Fibroblast of lung (primary cell): ENCODE measurements at places on chromosomes 2 and 18.

DNA sequence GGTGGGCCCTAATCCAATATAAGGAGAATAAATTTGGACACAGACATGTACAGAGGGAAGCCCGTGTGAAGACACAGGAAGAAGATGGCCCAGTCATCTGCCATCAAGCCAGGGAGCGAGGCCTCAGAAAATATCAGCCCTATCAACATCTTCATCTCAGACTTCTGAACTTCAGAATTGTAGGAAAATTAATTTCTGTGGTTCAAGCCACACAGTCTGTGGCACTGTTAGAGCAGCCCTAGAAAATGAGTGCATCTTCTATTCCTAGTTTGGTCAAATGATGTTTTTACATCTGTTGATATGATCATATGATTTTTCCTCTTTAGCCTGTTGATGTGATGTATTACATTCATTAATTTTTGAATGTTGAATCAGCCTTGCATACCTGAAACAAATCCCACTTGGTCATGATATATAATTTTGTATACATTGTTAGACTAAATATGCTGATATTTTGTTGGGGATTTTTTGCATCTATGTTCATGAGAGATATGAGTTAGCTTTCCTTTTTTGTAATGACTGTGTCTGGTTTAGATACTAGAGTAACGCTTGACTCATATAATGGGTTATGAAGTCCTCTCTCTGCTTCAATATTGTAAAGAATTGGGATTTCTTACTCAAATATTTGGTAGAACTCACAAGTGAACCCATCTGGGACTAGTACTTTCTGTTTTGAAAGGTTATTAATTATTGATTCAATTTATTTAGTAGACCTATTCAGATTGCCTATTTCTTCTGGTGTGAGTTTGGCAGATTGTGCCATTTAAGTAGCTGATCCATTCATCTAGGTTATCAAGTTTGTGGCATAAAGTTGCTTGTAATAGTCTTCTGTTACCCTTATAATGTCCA lies 451.4 kb downstream of the EIPR1 start:
- H3K4me3 ChIP-seq = no peak overlapping the region
- no peak for DNase-seq
- H3K27me3 ChIP-seq = no peaks in the 10 kb centered on the region
- no peaks in the 10 kb centered on the region for H3K4me1 ChIP-seq

GRCh38 chr18:79960921-79961526 lies 3.4 kb upstream of the HSBP1L1 start:
- H3K4me3 ChIP-seq = no peak overlapping the region
- no peak for DNase-seq
- no peaks in the 10 kb centered on the region for H3K36me3 ChIP-seq
- peaks cover 7% of the 10 kb centered on the region for H3K4me1 ChIP-seq

GRCh38 chr2:73034661-73035375 lies 36.7 kb downstream of the SFXN5 start:
- H3K4me1 ChIP-seq = no peaks in the 10 kb centered on the region
- no peaks in the 10 kb centered on the region for H3K36me3 ChIP-seq
- H3K27ac ChIP-seq = no peak overlapping the region

DNA sequence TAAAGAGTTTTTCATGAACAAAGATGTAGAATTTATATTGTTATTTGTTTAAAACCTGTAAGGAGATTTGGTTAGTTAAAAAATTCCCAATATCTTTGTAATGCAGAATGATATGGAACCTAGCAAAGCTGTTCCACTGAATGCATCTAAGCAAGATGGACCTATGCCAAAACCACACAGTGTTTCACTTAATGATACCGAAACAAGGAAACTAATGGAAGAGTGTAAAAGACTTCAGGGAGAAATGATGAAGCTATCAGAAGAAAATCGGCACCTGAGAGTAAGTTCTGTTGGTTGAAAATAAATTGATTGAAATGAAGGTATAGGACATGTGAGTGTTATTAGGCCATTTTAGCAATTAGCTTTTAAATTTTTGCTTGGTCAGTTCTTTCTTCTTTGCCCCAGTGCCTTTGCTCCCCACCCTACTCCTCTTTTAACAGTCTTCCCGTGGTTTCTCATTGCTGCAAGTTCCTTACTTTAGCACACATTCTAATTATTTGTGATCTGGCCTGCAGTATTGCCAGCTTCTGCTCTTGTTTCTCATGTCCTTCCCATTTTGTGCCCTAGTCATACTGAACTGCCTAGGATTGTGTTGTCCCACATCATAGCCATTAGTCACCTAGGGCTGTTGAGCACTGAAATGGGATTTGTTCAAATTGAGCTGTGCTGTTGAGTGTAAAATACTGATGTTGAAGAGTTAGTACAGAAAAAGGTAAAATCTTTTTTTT lies 36.6 kb downstream of the VAPA start:
- H3K27me3 ChIP-seq = no peaks in the 10 kb centered on the region
- peaks cover 7% of the 10 kb centered on the region for H3K36me3 ChIP-seq
- peak; percentile 79 for DNase-seq
- no peaks in the 10 kb centered on the region for H3K4me1 ChIP-seq
- H3K4me3 ChIP-seq = no peak overlapping the region

DNA sequence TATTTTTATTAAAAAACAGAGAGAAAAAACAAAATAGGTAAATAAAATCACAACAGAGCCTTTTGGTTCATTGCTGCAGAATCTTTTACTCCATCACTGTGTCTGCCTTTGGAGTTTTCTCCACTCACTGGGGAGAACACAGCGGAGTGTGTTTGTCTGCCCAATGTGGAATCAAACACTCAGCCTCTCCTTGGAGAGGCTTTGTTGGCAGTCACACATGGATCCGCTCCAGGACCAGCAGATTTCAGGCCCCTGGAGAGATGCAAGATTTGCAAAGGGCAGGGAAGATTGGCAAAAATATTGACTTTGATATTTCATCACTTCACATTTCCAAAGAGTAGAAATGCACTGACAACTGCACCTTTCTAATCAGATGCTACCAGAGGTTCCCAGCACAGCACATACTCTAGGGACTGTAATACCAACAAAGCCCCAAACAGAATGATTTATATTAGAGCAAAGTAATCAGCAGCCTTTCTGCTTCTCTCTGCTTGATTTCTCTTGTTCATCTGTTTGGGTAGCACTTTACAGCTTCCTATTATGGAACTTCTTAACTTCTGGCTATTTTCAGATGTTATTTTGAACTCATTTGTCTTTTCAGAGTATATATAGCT lies 1898.8 kb upstream of the PIK3C3 start:
- no peak for DNase-seq
- no peak overlapping the region for H3K4me3 ChIP-seq
- no peaks in the 10 kb centered on the region for H3K4me1 ChIP-seq

GRCh38 chr2:215660687-215661086 lies 224.8 kb upstream of the FN1 start:
- peak overlapping the region; percentile 63 for H3K27ac ChIP-seq
- no peak overlapping the region for H3K4me3 ChIP-seq
- H3K36me3 ChIP-seq = no peaks in the 10 kb centered on the region
- H3K4me1 ChIP-seq = peaks cover 16% of the 10 kb centered on the region
- H3K27me3 ChIP-seq = no peaks in the 10 kb centered on the region

DNA sequence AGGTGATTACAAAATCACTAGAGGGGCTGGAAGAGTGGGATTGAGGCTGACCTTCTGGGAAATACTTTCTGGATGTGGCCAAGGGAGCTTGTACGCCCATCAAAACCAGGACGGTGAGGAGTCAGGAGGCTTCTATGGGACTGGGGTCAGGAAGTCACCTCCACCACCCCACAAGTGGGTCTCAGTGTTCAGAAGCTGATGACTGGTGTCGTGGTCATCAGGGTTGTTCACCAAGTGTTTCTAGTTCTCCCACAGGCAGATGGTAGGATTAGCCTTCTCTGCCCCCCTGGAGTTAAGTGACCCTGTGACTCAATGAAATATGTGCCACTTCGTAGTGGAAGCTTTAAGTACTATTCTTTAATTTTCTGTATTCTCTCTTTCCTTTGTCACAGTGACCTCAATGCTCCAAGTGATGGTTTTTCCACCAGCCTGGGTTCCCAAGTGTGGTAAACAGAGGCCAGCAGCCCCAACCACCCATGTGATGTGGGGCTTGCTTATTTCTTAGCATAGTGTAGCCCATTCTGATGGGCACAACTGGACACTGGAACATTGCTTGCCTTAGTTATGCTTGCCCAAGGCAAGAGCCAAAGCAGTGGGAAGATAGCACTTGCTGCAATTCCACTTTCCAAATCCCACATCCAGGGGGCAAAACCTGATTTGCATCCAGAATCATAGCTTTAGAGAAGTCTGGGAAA lies 258.8 kb downstream of the CYP26B1 start:
- peaks cover 4% of the 10 kb centered on the region for H3K4me1 ChIP-seq
- DNase-seq = no peak
- peaks cover 2% of the 10 kb centered on the region for H3K27me3 ChIP-seq
- no peaks in the 10 kb centered on the region for H3K36me3 ChIP-seq
- no peak overlapping the region for H3K27ac ChIP-seq
- H3K4me3 ChIP-seq = no peak overlapping the region

DNA sequence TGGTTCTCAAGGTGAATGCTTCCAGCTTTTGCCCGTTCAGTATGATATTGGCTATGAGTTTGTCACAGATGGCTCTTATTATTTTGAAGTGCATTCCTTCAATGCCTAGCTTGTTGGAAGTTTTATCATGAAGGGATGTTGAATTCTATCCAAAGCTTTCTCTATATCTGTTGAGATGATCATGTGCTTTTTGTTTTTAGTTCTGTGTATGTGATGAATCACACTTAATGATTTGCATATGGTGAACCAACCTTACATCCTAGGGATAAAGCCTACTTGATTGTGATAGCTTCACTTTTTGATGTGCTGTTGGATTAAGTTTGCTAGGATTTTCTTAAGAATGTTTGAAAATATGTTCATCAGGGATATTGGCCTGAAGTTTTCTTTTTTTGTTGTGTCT lies 112.1 kb downstream of the MBD2 start:
- no peaks in the 10 kb centered on the region for H3K27me3 ChIP-seq
- no peak overlapping the region for H3K27ac ChIP-seq
- H3K4me3 ChIP-seq = no peak overlapping the region

DNA sequence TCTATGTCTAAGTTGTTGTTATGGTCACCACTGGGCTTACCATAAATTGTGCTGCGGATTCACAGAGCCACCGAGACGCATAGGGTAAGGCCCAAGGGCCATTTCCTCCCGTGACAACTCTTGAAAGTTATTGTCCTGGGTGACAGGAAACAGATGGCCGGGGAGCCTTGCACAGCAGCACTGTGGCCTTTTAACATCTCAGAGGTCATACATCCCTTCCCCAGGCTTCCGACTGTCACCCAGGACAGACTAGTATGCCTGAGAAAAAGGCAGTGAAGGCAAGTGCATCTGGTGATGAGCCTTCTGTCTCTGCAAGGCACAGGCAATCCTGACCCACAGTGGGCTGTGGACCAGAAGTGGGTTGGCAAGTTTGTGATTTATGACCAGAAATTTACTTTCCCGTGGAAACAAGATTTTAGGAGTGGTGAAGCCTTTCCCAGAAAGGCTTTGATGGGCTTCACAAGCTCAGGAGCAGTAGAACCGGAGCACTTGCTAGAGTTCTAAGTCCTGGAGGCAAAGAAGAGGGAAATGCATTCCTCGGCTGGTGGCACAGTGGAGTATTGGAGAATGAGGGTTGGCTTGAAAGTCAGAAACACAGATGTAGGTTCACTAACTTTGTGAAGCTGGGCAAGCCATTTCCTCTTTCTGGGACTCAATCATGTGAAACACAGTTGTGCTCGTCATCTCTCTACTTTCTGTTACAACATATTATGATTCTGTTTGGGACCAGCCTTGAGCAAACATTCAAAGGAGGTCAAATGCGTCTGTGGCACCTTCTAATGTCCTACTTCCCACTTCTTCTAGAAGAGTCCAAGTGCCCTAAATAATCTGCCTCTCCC lies 2.0 kb upstream of the CAPN14 start:
- DNase-seq = no peak
- no peak overlapping the region for H3K4me3 ChIP-seq
- no peaks in the 10 kb centered on the region for H3K4me1 ChIP-seq
- no peaks in the 10 kb centered on the region for H3K36me3 ChIP-seq
- H3K27ac ChIP-seq = no peak overlapping the region

- H3K4me1 ChIP-seq = no peaks in the 10 kb centered on the region
- no peaks in the 10 kb centered on the region for H3K36me3 ChIP-seq
- no peaks in the 10 kb centered on the region for H3K27me3 ChIP-seq
These were observed 1967.5 kb downstream of the SUCLG1 start for GRCh38 chr2:82491591-82491990.

DNA sequence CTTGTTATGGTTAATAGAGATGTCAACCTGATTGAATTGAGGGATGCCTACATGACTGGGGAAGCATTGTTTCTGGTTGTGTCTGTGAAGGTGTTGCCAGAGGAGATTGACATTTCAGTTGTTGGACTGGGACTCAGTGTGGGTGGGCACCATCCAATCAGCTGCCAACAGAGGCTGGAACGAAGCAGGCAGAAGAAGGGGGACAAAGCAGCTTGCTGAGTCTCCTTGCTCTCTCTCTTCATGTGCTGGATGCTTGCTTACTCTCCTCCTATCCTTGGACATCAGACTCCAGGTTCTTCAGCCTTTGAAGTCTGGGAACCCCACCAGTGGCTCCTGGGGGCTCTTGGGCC lies 22.2 kb upstream of the SMAD4 start:
- DNase-seq = no peak
- H3K27ac ChIP-seq = no peak overlapping the region
- no peaks in the 10 kb centered on the region for H3K36me3 ChIP-seq
- H3K4me1 ChIP-seq = no peaks in the 10 kb centered on the region
- no peaks in the 10 kb centered on the region for H3K27me3 ChIP-seq

DNA sequence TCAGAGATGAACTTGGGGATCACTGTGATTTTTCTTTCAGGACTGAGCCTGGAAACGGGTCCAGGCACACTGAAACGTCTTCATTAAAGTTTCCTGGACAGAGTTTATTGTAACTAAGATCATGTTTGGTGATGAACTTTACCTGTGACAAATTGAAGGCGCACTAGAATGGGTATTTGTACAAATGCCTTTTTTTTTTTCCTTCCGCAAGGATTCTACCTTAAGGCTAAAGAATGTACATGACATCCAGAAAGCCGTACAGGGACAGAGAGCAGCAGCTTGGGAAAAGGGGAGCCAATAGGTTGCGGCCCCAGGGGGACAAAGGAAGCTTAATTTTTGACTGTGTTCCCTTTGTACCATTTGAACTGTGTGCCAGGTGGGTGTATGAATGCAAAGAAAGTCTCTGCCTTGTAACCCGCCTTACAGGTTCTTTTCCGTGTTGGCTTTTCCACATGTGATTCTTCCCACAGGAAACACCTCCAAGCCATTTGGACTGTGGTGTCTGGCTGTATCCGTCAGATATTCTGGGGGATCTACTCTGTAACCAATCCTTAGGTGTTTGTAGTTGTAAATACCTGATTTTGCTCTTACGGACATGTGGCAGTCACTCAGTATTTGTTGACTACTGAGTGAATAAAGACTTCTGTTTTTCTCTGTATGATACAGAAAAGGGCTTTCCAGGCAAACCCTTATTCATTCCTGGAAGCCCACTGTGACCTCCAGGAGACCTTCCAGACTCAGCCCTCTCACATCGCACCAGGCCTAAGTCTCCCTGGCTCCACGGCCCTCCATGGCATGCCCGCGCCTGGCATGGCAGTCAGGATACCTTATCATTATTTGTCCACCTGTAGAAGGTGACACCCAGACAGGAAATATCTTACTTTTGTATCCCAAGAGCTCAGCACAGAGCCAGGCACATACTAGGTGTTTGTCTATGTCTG lies 1.1 kb downstream of the LRRFIP1 start:
- H3K4me3 ChIP-seq = peak overlapping the region; percentile 72
- H3K27ac ChIP-seq = peak overlapping the region; percentile 11
- H3K36me3 ChIP-seq = peaks cover 1% of the 10 kb centered on the region
- no peak for DNase-seq
- H3K4me1 ChIP-seq = no peaks in the 10 kb centered on the region
